ENCODE measurements at places on chromosomes 3 and 15.

GRCh38 chr3:57133157-57133556, 32.0 kb downstream of the IL17RD start:
- no peaks in the 10 kb centered on the region for H3K4me1 ChIP-seq
- no peak overlapping the region for H3K4me3 ChIP-seq
- H3K36me3 ChIP-seq, result no peaks in the 10 kb centered on the region

- DNase-seq, result no peak
- H3K4me3 ChIP-seq, result no peak overlapping the region
- no peak overlapping the region for H3K27ac ChIP-seq
- H3K4me1 ChIP-seq, result no peaks in the 10 kb centered on the region
- H3K27me3 ChIP-seq, result no peaks in the 10 kb centered on the region
Observed at GRCh38 chr3:45954306-45954705, 11.0 kb downstream of the CXCR6 start.

GRCh38 chr3:190695225-190695624, 167.3 kb downstream of the GMNC start:
- no peaks in the 10 kb centered on the region for H3K36me3 ChIP-seq
- H3K27ac ChIP-seq, result no peak overlapping the region
- no peaks in the 10 kb centered on the region for H3K4me1 ChIP-seq
- no peak overlapping the region for H3K4me3 ChIP-seq

- no peak overlapping the region for H3K27ac ChIP-seq
- H3K27me3 ChIP-seq, result no peaks in the 10 kb centered on the region
- H3K4me1 ChIP-seq, result no peaks in the 10 kb centered on the region
- H3K4me3 ChIP-seq, result no peak overlapping the region
Observed at GRCh38 chr3:7368597-7368996, 507.7 kb downstream of the GRM7 start.

DNA sequence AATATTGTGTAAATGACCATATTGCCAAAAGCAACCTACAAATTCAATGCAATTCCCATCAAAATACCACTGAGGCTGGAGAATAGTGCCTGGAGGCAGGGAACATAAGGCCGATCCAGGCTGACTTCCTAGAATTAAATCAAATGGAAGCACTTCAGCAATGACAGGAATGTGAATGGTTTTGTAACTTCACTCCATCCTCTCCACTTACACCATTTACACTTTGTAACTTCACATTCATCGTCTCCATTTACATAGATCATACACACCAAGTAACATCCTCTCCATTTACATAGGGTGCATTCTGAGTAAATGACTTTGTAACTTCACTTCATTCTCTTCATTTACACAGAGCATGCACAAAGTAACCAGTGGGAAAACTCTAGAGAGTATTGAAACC, 11.6 kb downstream of the STRIT1 start:
- no peaks in the 10 kb centered on the region for H3K27me3 ChIP-seq
- no peak overlapping the region for H3K27ac ChIP-seq

DNA sequence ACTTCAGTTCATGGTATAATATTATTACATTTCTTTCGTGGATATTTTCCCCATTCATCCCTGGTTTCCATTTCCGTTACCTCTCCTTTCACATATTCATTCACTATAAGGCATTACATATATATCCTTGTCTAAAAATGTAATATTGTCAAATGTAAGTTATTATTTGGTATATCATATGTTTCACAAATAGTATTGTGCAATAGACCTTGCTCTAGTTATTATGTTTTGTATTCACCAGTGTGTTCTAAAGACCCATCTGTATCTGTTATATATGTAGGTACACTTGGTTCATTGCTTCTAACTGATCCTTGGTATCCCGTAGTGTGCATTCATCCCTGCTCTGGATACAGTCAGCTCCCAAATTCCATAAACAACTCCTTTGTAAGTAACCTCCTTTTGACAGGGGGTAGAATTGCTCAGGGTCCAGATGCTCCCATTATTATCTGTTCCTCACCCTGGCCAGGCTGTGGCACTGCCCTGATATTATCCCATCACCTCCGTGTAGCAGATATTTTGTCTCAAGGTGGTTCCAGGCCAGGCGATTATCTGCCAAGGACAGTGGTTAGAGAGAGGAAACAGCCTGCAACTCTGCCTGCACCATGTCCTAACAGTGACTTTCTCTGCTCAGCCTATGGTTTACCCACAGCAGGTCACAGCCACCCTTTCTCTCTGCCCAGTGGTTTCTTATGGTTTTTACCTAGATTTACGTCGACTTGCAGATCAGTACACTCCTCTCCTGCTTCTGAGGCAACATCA, 29.2 kb downstream of the PAQR9 start:
- H3K27me3 ChIP-seq, result no peaks in the 10 kb centered on the region
- no peak overlapping the region for H3K27ac ChIP-seq
- no peak for DNase-seq
- no peaks in the 10 kb centered on the region for H3K36me3 ChIP-seq

GRCh38 chr3:189512039-189512438, 119.2 kb upstream of the TP63 start:
- H3K36me3 ChIP-seq, result no peaks in the 10 kb centered on the region
- H3K27ac ChIP-seq, result no peak overlapping the region
- H3K27me3 ChIP-seq, result no peaks in the 10 kb centered on the region
- H3K4me1 ChIP-seq, result peaks cover 5% of the 10 kb centered on the region

GRCh38 chr3:169389211-169389924, 274.1 kb downstream of the MECOM start:
- H3K36me3 ChIP-seq, result no peaks in the 10 kb centered on the region
- no peaks in the 10 kb centered on the region for H3K4me1 ChIP-seq
- H3K27me3 ChIP-seq, result 0 out of 2 replicates have a peak, but pooled peaks cover 8% of the 10 kb centered on the region

DNA sequence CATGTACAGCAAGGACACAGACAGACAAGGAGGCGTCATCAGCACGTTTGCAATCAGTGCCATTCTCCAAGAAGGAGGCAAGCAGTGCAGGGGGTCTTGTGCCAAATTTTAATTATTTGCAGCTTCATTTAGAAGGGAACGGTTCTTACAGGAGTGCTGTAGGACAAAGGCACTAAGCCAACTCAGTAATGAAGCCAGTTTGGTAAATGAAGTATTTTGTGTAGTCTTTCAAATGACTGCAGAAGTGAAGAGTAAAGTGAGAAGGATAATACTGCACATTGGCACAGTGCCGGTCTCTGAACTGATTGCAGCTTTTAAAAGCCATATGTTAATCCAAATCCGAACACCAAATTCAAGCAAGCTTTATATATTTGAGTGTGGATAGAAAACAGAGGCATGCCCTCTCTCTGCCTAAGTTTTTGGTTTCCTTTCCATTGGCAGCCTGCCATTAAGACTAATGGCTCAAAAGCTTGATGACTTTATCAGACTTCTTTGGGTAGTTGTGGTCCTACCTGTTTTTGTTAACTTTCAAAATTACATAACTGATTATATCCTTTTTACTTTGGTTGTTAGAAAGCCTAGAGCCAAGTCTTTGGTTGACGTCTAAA, 101.3 kb downstream of the SENP2 start:
- H3K4me3 ChIP-seq, result no peak overlapping the region
- no peak for DNase-seq
- H3K36me3 ChIP-seq, result peaks cover 43% of the 10 kb centered on the region
- no peaks in the 10 kb centered on the region for H3K27me3 ChIP-seq
- peaks cover 71% of the 10 kb centered on the region for H3K4me1 ChIP-seq

GRCh38 chr15:64740311-64741170, 34.8 kb downstream of the RBPMS2 start:
- H3K27me3 ChIP-seq, result no peaks in the 10 kb centered on the region
- no peaks in the 10 kb centered on the region for H3K4me1 ChIP-seq
- no peak for DNase-seq
- H3K36me3 ChIP-seq, result no peaks in the 10 kb centered on the region
- no peak overlapping the region for H3K27ac ChIP-seq

DNA sequence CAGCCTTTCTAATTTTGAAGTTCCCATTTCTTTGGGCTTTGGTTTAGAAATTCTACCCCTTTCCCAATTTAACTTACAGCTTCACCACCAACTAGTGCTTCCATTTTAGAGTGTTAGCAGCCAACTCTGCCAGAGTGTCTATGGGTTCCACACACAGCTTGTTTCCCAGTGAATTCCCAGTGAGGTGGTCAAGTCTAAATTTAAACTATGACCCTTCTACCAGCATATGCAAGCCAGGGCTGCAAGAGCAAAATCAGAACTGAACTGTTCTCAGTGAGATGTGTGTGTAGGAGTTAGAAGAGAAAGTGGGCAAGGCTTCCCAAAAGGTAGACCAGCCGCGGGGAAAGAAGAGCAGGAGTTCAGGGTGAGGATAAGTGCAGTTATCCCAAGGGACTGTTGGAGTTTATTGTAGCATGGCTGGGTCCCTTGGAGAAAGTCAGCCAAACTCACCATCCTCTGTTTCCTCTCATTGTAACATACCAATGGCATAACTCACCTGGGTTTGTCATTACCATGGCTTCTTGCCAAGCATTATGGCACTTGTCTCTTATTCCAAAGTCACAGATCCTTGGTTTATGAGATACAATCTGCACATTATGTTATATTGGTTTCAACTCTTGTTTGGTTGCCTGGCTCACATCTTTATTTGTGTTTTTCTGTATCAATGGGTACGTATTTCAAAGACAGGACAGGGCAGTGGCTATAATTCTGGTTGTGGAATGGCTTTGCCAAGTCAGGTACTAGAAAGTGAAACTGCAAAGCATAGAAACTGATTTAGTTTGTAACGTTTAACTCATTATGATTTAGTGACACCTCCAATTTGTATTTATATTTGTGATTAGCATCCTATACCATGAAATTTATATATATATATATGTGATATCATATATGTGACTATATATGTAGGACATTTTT, 130.2 kb upstream of the UMPS start:
- H3K36me3 ChIP-seq, result no peaks in the 10 kb centered on the region
- peak; percentile 58 for DNase-seq
- peaks cover 19% of the 10 kb centered on the region for H3K4me1 ChIP-seq
- H3K27me3 ChIP-seq, result no peaks in the 10 kb centered on the region
- H3K27ac ChIP-seq, result no peak overlapping the region

- no peaks in the 10 kb centered on the region for H3K36me3 ChIP-seq
- no peaks in the 10 kb centered on the region for H3K27me3 ChIP-seq
- H3K4me3 ChIP-seq, result no peak overlapping the region
- no peak overlapping the region for H3K27ac ChIP-seq
Observed at GRCh38 chr3:37402351-37402750, 228.0 kb upstream of the LRRFIP2 start.

DNA sequence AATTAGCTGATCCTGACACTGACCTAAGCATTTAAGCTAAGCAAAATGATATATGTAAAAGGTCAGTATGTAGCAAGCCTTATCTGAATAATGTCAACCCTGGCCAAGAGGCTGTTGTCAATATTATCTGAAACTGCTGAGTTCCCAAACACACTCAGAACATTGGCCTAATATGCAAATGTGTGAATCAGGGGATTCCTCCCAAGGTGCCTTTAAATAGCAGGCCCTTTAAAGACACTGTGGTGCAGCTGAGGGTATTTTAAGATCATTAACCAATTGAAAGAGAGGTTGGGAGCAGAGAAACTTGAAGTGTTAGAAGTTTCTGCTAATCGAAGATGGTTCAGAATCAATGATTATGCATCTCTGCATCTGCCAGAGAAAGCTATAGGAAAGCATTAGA, 207.0 kb downstream of the NTRK3 start:
- DNase-seq, result no peak
- no peak overlapping the region for H3K27ac ChIP-seq
- no peaks in the 10 kb centered on the region for H3K4me1 ChIP-seq
- no peak overlapping the region for H3K4me3 ChIP-seq
- no peaks in the 10 kb centered on the region for H3K36me3 ChIP-seq
- H3K27me3 ChIP-seq, result no peaks in the 10 kb centered on the region

- DNase-seq, result no peak
- peaks cover 6% of the 10 kb centered on the region for H3K27me3 ChIP-seq
- no peak overlapping the region for H3K27ac ChIP-seq
- no peaks in the 10 kb centered on the region for H3K36me3 ChIP-seq
- H3K4me1 ChIP-seq, result no peaks in the 10 kb centered on the region
- no peak overlapping the region for H3K4me3 ChIP-seq
Observed at GRCh38 chr3:29754346-29754745, 473.5 kb downstream of the RBMS3 start.

DNA sequence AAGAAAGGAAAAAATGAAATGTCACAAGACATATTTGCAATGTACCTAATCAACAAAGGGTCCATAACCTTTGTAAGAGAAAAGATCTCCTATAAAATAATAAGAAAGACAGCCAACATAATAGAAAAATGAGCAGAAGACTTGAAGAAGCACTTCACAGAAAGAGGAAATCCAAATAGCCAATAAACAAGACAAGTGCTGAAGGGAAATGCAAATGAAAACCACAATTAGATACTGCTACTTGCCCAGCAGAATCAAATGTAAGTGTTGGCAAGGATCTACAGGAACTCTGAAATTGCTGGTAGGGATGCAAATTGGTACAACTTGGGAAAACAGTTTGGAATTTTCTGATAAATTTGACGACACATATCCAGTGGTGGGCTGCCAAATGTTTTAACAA, 15.1 kb upstream of the TOPAZ1 start:
- H3K4me3 ChIP-seq, result no peak overlapping the region
- DNase-seq, result no peak
- no peaks in the 10 kb centered on the region for H3K36me3 ChIP-seq
- no peaks in the 10 kb centered on the region for H3K4me1 ChIP-seq

DNA sequence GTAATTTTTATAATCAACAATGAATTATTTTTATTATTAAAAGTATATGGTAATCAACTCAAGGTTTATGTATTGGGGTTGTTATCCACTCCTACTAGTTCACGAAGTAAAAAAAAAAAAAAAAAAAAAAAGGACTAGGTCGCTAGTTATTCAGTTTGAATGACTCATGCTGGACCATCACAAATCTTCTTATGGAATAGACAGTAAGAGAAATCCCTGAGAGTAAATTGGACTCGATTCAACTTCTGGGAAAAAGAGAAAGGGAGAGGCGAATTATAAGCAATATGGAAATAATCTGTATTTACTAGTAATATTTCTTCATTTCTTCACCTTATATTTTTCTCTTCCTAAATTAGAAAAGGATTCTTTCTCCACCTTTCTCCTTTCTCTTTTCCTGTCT, 2.0 kb downstream of the MYEF2 start:
- no peaks in the 10 kb centered on the region for H3K4me1 ChIP-seq
- DNase-seq, result no peak
- no peak overlapping the region for H3K4me3 ChIP-seq
- H3K27me3 ChIP-seq, result no peaks in the 10 kb centered on the region

DNA sequence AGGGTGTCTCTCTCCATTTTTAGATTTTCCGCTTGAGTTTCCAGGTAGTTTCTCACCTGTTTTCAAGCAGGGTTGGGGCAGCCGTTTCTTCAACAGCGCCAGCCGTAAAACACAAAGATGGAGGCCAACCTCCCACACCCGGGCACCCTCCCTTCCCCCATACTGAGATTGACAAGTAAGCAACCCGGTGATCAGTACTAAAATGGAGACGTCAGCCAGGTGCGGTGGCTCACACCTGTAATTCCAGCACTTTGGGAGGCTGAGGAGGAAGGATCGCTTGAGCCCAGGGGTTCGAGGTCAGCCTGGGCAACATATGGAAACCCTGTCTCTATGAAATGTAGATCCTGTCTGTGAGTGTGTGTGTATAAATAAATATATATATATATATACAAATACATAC, 903 bp upstream of the ZSCAN2 start:
- H3K4me3 ChIP-seq, result no peak overlapping the region
- H3K4me1 ChIP-seq, result peaks cover 2% of the 10 kb centered on the region
- H3K36me3 ChIP-seq, result peaks cover 4% of the 10 kb centered on the region
- no peak for DNase-seq

- no peak overlapping the region for H3K27ac ChIP-seq
- H3K27me3 ChIP-seq, result no peaks in the 10 kb centered on the region
- no peaks in the 10 kb centered on the region for H3K36me3 ChIP-seq
- no peak for DNase-seq
- H3K4me1 ChIP-seq, result peaks cover 11% of the 10 kb centered on the region
- no peak overlapping the region for H3K4me3 ChIP-seq
Observed at GRCh38 chr3:195207731-195208130, 63.2 kb downstream of the XXYLT1 start.

- no peaks in the 10 kb centered on the region for H3K36me3 ChIP-seq
- no peaks in the 10 kb centered on the region for H3K27me3 ChIP-seq
- no peak overlapping the region for H3K27ac ChIP-seq
- H3K4me3 ChIP-seq, result no peak overlapping the region
- peaks cover 41% of the 10 kb centered on the region for H3K4me1 ChIP-seq
Observed at GRCh38 chr15:85402195-85402881, 21.9 kb downstream of the AKAP13 start.
